Stimulated activated CD4-positive, alpha-beta T cell treated with anti-CD3 and anti-CD28 coated beads, Interleukin-15, amount 100 ng/mL, for 24 hours (primary cell): ENCODE measurements at places on chromosomes 3 and 15.

DNA sequence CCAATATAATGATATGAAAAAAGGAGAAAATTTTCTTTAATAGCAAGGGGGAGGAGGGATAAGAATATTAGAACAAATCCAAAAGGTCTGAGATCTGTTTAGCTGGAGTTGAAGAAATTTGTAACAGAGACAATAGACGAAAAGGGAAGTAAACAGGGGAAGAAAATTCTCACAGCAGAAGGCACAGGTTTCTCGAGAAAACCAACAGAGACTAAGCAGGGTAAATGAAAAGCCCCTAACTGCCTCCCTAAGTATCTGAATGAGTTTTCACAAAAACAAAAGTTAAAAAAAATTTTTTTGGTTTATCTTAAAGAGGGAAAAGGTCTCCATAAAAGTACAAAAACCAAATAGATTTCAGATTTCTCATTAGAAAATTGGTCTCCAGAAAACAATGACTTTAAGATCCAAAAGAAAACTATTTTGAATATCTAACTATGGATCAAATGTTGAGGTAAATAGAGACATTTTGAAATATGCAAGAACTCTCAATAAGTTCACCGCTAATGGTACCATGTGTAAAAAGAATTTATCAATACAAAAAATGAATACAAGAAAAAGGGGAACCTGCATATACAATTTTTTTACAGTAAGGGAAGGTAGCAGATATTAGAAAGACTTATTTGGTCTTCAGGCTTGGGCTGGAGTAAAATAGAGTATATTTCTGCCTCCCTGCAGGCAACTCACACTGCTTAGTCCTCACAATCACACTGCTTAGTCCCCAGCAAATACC, 23.9 kb upstream of the NEK10 start:
- DNase-seq: no peak

DNA sequence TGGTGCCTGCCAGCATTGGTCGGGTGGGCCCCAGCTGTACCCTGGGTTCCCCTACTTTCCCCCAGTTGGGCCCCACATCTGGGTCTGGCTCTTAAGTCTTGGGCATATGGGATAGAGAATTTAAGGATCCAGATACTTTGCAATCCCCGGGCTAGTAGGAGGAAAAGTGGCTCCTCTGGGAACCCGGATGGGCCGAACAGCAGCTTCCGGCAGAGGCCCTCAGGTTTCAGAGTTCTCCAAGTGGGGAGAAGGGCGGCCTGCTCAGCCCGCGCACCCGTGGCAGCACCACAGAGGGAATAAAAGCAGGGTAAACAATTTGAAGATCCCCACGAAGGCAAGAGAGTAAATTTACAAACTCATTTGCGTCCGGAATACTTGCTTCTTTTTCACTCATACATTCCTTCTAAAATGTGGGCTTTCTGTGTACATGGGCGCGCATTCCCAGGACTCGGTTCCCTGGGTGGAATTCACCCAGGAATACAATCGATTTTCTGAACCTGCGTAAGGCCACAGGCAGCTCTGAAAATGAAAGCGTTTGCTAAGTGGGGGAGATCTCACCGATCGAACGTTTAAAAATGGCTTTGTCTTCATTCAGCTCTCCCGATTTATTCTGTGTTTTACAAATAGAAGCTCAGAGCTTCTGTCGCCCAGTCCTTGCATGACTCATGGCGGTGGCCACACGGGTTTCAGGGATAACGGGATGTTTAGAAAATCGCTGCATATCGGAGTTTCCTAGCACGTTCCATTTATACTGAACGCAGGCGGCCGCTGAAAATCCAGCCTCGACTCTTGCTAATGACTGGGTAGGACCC, 74.0 kb upstream of the POLG start:
- no peak for DNase-seq

DNA sequence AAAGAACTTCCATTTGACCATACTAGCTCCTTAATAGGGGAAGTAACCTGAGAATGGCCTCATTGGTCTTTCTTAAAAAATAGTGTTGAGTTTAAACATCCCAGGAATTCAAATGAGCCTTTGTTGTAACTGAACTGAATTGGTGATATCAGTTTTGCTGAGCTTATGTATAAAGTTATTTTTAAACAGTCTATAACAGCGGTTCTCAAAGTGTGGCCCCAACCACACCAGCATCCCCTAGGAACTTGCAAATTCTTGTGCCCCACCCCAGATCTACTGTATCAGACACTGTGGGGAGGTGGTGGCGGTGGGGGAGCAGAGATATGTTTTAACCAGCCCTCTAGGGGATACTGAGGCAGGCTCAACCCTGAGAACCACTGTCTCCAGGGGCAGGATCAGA, 57.0 kb downstream of the LMCD1 start:
- DNase-seq: no peak

DNA sequence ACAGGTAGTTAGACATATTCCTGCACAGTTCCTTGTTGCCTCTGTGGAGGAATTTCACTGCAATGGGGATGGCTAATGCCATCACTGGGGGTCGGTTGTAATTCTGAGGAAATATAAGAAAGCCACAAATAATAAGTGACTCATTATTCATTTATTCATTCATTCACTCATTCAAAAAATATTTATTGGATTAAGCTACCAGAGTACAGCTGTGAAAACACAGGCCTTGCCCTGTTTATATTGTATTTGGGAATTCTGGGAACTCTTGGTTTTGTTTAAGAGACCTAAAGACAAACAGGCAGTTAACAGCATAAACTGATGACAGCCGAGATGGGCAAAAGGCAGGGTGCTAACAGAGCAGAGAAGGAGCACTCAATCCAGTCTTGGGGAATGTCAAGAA, 23.6 kb downstream of the PTX3 start:
- DNase-seq: no peak

DNA sequence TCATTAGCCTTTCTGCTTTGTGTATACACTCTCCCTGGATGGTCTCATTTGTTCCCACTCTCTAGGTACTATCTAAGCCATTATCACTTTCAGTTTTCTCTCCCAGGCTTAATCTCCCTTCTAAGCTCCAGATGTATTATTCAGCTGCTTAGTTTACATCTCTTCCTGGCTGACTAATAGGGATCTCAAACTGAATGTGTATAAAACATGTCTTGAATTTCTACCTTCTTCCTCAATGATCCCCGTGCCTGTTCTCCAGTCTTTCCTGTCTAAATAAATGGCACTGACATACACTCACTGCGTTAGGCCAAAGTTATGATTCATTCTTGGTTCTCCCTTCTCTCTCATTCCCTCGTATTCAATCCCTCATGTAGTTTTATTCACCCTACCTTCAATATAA, 127.3 kb downstream of the NR2F2 start:
- no peak for DNase-seq

- DNase-seq: peak; percentile 21
These were observed 120.1 kb upstream of the UBE2E1 start for GRCh38 chr3:23685541-23686258.

DNA sequence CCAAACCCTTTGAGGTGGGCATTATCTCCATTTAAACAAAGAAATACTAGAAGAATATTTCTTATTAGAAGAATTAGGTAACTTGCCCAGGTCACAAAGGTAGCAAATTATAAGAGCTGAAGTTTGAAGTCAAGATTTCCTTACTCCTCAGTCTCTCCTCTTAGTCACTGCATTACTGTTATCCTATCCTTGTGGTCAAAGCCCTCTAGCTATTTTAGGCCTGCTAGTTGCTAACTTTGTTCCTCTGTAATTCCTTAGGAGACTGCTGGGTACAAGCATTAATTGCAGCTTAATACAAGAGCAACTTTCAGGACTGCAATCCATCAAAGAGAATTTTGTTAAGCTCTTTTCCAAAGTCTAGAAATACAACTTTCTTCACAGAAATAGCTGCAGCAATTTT, 528.2 kb downstream of the ZIC1 start:
- DNase-seq: no peak

DNA sequence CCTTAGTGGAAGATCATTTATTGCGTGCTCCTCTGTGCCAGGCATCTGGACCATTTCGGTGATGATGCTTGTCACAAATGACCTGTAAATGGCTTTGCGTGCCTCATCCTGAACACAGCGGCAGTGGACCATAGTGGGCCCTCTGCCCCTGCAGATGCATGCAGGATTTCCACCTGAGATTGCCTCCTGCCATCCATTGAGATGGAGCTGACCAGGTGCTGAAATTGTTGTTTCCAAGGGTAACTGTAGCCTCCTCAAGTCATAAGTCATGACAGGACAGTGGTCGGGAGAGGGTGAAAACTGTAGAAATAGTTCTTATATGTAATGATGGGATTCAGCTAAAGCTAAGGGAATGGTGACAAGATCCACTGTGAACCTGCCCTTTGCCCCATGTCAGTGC, 35.5 kb downstream of the CLSTN2 start:
- DNase-seq: no peak

DNA sequence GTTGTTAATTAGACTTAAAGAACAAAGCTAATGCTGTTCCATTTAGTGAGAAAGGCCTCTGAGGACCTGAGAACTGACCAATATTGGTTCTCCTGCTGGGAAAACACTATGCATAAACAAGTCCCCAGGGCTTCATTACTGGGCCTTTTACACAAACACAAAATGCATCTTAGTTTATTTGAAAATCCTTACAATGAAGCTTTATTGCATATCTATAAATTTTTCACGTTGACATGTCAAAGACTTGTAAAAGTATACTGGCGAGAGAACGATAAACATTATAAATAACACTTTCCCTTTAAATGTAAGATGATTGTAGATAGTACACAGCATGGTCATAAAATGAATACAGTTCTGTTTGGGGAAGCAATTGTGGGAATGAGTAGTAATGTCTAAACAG, 151.7 kb downstream of the ROBO2 start:
- DNase-seq: no peak

DNA sequence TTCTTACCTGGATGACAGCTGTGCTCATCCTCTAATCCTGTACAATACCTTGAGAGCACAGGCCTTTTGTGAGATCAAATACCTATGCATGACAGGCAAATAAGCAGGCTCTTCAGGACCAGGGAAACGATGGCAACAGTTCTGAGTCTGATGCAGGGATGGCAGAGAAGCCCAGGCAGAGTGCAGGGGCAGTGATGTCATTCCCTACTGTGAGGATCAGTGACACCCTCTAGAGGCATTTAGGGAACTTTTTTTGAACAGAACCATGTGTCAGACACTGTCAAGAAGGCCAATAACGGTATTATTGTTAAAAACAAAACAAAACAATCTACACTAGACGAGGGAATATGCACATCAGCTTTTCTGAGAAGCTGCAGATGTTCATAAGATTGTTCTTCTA, 314.8 kb upstream of the CTDSPL start:
- DNase-seq: no peak

DNA sequence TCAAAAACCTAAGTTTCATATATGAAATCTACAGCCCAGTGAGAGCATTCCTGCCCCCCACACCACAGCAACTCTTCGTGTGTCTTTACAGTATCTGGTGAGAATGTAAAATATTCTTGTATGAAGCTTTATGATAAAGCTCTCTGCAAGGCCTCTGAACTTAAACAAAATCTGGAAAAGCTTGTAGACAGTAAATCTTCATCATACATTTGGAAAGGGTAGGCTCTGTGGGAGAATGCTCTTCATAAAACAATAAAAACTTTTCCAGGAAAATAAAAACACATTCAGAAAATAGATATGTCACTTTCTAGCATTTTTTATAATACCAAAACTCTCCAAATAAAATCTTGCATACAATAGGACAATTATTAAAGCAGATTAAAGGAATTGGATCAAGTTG, 1009.5 kb downstream of the NAALADL2 start:
- DNase-seq: no peak

DNA sequence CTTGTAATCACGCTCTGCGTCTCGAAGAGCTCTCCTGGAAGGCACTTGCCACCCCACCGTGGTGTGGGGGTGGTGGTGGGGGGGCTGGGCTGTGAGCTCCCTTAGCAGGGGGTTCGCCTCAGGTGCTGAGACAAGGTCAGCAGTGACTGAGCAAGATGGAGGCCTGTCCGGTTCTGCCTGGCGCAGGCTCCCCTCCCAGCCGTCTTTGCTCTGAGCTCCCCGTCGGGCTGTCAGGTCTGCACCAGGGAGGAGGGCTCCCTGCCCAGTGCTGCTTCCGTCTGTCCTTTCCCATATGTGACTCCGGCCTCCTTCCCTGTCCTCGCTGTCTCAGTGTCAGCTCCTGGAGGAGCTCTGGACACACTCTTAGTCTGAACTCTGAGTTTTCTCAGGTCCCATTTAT, 80.0 kb downstream of the PLXNA1 start:
- DNase-seq: no peak

DNA sequence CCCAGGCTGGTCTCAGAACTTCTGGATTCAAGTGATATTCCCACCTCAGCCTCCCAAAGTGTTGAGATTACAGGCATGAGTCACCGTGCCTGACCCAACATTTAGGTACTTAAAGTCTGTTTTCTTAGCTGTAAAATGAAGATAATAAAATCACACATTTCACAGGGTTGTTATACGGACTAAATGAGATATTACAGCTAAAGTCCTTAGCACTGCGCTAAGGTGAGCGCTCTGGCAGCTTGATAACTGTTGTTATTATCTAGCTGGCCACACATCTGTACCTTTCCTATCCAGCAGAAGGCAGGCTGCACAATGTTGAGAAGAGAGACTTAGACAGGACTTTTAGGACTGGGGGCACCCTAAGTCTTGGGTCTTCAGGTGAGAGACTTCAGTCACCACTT, 2.7 kb upstream of the LIPH start:
- no peak for DNase-seq

GRCh38 chr15:76380249-76380648, 43.7 kb downstream of the ISL2 start:
- no peak for DNase-seq
